ENCODE measurements at places on chromosomes 5 and 9.

GRCh38 chr5:118397236-118397635 is 591.1 kb downstream of the DTWD2 start:
- DNase-seq = no peak

DNA sequence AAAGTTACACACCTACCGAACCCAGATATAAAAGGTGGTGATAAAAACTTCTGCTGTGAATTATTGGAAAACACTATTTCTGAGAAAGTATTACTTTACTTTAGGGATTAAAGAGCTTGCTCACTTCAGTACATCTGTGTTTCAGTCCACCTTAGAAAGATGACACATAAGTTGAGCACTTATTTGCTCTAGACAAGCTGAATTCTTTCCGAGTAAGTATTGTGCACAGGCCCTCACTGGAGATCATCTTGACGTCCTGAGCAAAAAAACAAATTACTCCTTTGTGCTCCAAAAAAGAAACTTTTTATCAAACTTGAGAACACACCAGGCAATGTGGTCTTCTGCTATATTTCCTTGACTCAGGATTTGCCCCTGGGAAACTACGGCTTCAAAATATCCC is 231.0 kb upstream of the GRAMD2B start:
- DNase-seq = no peak

- DNase-seq = no peak
These were observed 38.9 kb upstream of the CTXN3 start for GRCh38 chr5:127609957-127610356.

GRCh38 chr9:123568691-123569688 is 213.0 kb downstream of the CRB2 start:
- no peak for DNase-seq

DNA sequence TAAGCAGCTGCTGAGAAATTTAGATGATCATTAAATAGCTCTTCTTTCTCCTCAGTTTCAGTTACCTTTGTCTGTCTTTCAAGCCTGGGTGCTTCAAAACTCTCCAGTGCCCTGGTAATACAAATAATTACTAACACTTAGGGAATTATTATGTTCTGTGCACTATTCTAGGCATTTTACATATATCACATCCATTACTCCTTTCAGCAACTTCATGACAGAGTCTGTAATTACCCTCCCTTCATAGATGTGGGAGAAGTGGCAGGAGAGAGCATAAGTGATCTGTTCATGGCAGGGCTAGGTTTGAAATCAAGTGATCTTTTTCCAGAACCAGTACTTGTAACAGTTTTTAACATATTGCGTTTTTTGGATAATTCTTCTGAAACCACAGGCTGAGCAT is 32.0 kb downstream of the MAN2A1 start:
- DNase-seq = no peak

GRCh38 chr9:20980832-20981455 is 50.5 kb downstream of the HACD4 start:
- DNase-seq = no peak

GRCh38 chr5:128519827-128520226 is 18.2 kb downstream of the FBN2 start:
- DNase-seq = no peak

GRCh38 chr9:126722922-126723806 is 81.7 kb upstream of the ZBTB43 start:
- peak; percentile 77 for DNase-seq

GRCh38 chr5:15645381-15646160 is 145.6 kb downstream of the FBXL7 start:
- DNase-seq = no peak

- no peak for DNase-seq
These were observed 2.7 kb upstream of the IRX4 start for GRCh38 chr5:1885404-1885755.

DNA sequence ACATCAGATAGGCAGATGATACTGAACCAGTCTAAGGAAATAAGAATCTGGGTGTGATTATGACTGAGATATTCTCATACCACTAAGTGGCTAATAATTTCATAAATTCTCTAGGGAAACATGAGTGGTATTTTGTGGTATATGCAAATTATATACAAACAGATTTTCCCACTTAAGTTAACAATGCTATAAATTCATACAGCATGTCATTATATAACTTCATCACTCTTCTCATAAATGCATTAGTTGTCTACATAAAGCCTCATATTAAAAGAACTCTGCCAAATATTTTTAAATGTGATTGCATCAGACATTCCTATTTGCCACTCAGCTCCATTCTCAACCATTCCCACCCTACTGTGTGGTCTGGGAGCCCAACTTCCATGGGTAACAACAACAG is 226.5 kb downstream of the TLE1 start:
- no peak for DNase-seq

GRCh38 chr9:131149688-131150053 is 24.3 kb downstream of the NUP214 start:
- DNase-seq = no peak

DNA sequence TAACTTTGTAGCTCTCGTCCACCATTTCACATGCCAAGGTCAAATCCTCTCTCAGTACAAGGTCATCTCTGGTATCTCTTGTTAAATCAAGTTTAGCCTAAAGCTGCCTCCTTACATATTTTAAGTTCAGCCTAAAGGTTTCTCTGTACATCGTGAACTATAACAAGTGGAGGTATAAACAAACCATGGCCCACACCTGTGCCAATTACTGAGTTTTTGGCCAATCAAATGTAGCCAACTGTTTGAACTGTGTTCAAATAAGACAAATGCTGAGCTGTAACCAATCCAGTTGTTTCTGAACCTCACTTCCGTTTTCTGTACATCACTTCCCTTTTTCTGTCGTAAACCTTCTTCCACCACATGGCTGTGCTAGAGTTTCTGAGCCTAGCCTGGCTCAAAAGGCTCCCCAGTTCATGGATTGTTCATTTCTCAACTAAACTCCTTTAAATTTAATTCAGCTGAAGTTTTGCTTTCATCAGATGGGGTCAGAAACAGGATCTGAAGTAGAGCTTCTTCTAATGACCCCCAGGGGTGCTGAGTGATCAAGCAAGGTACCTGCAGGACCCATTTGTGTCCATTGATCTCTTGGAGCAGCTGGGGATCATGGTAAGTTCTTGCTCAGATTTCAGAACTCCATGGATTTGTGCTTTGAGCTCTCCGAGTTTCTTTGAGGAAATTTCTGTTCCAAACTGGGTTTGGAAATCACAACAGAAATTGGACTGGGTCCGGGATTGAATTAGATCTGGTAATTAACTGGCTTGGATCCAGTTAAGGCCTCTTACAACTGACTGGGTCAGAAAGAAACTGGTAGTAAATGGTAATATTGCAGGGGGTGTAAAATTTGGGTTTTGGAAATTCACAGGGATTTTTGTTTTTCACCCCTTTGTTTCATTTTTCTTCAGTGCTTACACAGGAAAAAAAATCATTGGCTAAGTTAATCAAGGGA is 11.0 kb upstream of the NANS start:
- peak; percentile 12 for DNase-seq

DNA sequence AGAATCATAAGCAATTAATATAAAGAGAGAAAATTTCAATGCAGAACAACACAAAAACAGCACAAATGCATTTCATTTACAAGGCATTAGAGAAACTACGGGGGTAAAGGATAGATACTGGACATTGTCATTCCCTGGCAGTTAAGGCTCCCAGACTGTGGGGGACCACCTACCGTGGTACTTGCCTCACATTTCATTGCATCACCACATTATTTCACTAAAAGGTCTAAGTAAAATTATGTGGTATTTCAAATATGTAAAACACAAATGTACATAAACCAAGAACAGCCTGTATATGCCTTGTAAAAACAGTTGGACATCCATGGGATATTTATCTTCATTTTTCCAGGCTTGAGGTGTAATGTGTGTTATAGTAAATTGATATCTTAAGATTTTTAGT is 571.2 kb upstream of the ZNF462 start:
- no peak for DNase-seq

DNA sequence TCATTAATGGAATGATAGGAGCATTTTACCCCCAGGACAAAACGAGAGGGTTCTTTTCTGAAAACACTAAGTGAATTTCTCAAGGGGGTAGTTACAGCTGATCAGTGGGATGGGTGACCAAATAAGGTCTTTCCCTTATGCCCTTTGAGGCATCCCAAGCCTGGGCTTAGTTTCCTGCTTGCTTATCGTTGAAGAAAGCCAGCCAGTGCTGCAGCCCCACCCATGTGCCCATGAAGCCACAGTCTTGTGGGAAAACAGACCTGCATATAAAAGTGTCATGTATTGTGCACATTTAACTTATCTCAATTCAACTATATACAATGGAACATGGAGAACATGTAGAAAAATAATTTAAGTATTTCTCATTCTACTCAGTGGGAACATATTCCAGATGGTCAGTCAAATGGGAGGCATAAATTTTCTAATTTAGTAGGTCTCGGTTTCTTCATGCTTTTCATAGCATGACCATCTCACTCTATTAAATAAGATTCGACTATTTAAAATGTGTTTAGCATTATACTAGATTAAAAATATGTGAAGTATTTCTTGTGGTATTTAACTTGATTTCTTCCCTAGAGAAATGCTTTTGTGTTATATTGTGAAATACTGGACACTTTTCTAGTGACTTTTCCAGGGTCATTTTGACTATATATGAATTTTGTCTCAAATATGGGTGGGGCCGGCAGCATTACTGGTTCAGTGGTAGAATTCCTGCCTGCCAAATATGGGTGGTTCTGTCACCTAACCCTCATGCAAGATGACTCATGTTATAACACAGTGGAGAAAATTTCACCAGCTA is 189.7 kb upstream of the SGCD start:
- DNase-seq = no peak

DNA sequence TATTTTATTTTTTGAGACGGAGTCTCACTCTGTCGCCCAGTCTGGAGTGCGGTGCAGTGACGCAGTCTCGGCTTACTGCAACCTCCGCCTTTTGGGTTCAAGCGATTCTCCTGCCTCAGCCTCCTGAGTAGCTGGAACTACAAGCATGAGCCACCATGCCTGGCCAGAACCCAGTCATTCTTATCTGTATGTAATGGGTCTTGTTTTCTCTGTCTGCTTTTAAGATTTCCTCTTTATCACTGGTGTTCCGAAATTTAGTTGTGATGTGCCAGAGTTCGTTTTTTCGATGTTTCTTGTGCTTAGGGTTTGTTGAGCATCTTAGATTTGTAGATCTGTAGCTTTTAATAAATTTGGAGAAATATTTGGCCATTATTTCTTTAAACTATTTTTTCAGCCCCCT is 19.2 kb downstream of the SLC25A25 start:
- DNase-seq = no peak

- DNase-seq = no peak
These were observed 172.4 kb downstream of the IRX2 start for GRCh38 chr5:2579126-2579525.

DNA sequence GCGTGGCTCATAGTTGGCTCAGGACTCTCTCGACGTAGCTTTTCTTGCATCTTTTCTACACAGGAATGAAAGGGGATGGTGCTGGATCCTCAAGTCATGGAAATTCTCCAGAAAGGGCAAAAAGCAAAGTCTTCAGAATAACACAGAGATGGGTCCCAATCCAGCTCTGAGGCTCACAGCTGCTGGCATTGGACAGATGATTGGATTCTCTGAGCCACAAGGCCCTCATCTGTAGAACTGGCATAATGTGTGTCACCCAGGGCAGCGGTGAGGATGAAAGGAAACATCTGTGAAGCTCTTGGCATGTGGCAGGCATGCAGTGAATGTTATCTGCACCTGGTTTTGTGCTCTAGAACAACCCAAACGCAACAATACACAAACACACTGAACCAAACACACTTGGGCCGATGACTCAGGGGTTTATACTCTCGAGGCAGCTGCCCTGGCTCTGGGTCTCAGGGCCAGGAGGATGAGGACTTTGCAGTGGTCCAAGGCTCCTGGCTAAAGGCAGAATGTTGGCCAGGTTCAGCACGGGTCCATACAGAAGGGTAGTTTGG is 64.0 kb upstream of the UBTD2 start:
- no peak for DNase-seq

DNA sequence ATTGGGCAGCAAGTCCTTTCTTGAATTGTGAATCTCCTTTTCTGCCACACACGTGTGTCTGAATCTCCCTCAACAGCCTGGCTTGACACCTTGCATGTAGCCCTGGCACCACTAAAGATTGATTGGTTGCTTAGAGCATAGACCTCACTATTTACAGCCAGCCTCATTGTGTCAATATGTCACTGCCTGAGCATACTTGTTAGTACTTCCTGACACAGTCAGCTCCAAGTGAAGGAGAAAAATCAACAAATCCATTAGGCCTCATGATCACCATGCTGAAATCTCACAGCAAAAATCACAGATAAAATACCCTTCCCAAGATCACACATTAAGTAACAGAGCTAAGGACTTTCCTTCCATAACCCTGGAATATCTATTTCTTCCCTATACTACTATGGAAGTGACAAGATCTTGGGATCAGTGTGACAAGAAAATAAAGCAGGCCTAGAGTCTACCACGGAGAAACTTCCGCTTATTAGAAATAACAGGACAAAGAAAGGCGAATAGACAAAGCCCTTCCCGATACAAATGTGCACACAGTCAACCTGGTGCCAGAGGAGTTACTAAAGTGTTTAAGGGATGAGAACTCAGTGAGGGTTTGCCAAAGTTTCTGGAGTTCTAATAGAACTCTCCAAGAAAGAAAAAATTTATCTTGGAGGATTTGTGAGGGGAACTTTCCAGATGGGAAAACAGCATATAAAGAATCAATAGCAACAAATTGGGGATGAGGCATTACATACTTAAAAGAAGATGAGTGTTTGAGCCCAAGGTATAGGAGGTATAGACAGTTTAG is 5.6 kb upstream of the ARL15 start:
- no peak for DNase-seq

GRCh38 chr9:6598249-6598725 is 47.2 kb downstream of the GLDC start:
- DNase-seq = no peak

DNA sequence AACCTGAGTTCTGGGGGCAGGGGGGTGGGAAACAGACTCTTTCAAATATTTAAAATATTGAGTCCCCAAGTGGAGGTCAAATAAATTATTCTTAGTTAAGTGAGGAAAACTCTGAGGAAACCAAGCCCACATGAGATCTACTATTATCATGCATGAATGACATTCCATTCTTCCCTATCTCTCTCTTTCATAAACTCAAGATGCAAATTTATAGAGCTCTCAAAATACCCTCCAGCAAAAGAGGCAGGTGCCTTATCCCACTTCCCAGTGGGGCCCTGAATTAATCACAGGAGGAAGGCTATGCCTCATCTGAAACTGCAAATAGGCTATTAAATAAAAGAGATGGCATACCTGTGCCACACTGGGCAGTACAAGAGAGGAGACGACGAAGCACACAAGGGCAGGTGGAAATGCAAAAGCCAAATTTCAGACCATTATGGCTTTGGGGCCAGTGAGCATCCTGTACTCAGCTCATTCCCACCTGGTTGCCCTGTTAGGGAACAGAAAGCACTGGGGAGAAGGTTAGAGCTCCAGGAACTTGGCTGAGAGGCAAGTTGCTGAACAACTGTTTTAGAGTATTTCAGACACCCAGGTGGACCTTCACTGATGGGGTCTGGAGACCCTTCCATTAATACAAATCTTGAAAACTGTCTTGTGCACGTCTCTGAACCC is 102.2 kb upstream of the EQTN start:
- no peak for DNase-seq

- DNase-seq = no peak
These were observed 42.5 kb downstream of the FRMPD1 start for GRCh38 chr9:37693260-37693659.

- DNase-seq = no peak
These were observed 18.8 kb downstream of the SMIM32 start for GRCh38 chr5:136174021-136174659.

- no peak for DNase-seq
These were observed 105.6 kb downstream of the OXCT1 start for GRCh38 chr5:41764650-41765049.

GRCh38 chr5:130514984-130515690 is 610.9 kb downstream of the CHSY3 start:
- no peak for DNase-seq
